ENCODE measurements at places on chromosomes 11 and 22.
A peak's percentile ranks its signal among the peaks of the same experiment; 100 is the strongest.

DNA sequence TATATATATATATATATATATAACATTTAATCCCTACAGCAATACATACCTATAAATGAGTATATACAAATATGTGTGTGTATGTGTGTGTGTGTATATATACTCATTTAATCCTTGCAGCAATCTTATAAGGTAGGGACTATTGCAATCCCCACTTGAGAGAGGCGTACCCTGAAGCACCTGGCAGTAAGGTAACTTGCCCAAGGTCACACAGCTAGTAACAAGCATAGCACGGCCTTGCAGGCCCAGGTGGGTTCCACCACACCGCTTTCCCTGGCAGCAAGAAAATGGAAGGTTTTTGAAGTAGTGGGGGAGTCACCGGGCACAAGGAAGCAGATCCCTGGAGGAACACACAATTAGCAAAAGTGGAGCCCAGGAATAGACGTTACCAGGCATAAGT is 3.3 kb upstream of the ADA2 start:
- DNase-seq: no peak

GRCh38 chr11:60447070-60447469 is 8.6 kb upstream of the MS4A1 start:
- DNase-seq: no peak

DNA sequence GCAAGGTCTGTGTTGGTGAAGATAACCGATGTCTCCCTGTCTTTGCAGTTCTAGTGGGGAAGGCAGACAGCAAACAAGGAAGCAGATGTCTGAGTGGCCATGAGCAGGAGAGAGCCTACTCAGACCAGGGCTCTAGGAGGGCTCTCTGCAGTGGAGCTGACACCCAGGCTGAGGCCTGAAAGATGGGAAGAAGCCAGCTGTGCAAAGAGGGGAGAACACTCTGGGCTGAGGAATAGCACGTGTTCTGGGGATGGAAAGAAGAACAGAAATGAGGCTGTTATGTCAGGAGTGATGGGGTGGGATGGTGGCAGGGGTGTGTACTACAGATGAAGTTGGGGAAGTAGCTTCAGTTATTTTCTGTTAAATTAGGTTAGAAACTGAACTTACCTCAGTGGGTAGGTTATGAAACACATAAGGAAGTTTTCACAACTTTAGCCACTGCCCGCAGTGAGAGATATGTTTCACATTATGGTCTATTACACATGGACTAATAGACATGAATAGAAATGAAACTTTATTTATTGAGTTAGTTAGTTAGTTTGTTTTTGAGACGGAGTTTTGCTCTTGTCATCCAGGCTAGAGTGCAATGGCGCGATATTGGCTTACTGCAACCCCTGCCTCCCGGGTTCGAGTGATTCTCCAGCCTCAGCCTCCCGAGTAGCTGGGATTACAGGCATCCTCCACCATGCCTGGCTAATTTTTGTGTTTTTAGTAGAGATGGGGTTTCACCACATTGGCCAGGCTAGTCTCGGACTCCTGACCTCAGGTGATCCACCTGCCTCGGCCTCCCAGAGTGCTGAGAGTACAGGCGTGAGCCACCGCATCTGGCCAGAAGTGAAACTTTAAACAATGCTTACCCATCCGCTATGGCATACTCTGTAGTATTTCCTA is 7.8 kb downstream of the DCPS start:
- no peak for DNase-seq

- no peak for DNase-seq
Measured at GRCh38 chr11:36167729-36168128, 121.5 kb downstream of the COMMD9 start.

DNA sequence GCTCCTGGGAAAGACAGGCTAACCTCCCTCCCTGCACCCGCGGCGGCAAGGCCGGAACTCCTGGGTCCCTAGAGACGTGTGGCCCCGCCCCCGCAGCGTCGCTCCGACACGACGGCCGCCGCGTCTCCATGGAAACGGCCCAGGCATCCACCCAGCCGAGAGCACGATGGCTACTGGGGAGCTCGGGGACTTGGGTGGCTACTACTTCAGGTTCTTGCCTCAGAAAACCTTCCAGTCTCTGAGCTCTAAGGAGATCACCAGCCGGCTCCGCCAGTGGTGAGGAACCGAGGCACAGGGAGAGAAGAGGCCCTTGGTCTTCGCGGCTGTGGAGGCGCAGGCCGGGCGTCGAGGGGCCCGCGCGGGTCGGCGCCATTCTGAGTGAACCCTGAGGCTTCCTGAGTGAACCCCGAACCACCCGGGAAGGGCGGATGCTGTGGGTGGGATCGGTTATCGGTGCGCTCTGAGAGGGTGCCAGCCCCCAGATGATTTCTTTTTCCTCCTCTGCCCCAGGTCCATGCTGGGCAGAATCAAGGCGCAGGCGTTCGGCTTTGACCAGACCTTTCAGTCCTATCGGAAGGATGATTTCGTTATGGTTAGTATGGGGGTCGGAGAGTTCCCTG is at the start of gene CFAP300:
Gene CFAP300, plus strand, starts transcription at position 133 of the 620 bp plus-strand sequence. Its CDS starts 34 bp downstream, at position 167.
- DNase-seq: peak; percentile 9

GRCh38 chr11:37450613-37451012 is 852.6 kb upstream of the RAG2 start:
- no peak for DNase-seq

- DNase-seq: no peak
Measured at GRCh38 chr11:24289301-24289700, 207.6 kb upstream of the LUZP2 start.

DNA sequence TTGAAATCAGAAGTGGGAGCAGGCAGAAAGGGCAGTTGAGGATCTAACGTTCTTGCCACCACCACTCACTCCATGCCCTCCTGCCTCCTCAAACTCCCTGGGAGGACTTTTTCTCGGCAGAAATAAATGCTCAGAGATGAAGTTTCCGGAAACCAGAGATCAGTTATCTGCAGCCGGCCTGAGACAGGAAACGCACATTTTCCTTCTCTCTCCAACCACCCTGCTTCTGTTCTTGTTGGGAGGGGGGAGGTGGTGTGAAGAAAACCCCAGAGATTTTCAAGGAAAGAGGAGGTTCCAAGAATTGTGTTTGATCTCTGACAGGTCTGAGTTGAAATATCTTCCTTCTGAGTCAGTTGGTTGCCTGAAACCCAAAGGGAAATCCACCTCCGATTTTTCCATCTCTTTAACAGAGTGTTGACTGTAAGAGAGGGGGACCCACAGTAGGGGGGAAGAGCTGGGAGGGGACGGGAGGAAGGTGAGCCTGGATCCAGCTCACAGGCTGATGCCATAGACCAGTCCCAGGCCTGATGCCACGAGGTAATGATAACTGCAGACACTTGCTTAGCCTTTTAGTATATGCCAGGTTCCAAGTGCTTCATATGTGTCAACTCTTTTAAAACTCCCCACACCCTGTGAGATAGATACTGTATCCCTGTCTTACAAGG is 100.8 kb downstream of the TRAF6 start:
- DNase-seq: no peak

Measured in activated T-helper 1 cell treated with anti-CD3 and anti-CD28 coated beads, Interleukin-2, amount 50 U/mL, for 16 hours (primary cell).